Stimulated activated CD4-positive, alpha-beta T cell treated with anti-CD3 and anti-CD28 coated beads, Interleukin-12 subunit alpha, Interleukin-12 subunit beta, amount 100 ng/mL, for 48 hours (primary cell): ENCODE measurements at places on chromosomes 11 and 22.

DNA sequence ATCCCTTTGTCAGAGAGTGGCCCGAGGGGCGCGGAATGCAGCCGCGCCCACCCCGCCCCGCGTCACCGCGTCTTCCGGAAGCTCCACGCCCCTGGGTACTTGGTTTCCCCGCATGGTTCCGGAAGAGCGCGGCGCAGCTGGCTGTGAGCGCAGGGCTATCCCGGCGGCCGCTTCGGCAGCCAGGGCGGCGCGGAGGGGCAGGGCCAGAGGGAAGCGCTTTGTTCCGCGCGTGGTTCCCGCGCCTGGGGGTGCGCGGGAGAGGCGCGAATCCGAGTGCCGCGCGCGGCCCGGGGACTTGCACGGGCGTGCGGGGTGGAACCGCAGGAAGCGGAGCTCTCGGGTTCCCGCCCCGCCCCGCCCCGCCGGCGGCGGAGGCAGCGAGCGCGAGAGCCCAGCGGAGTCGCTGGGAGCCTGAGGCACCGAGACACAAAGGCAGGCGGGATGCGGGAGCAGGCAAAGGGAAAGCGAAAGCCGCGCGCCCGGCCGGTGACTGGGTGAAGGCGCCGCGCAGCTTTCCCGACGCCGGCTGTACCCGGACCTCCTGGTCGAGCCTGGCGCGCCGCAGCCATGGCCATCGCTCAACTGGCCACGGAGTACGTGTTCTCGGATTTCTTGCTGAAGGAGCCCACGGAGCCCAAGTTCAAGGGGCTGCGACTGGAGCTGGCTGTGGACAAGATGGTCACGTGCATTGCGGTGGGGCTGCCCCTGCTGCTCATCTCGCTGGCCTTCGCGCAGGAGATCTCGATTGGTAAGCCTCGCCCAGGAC is at the start of gene PANX1:
Gene PANX1 (plus strand): TSS at position 96 of the 766 bp plus-strand sequence. CDS start 472 bp downstream, at position 568.
- DNase-seq, result no peak

GRCh38 chr22:40385036-40385782 is 14.8 kb downstream of the SGSM3 start:
- DNase-seq, result no peak

DNA sequence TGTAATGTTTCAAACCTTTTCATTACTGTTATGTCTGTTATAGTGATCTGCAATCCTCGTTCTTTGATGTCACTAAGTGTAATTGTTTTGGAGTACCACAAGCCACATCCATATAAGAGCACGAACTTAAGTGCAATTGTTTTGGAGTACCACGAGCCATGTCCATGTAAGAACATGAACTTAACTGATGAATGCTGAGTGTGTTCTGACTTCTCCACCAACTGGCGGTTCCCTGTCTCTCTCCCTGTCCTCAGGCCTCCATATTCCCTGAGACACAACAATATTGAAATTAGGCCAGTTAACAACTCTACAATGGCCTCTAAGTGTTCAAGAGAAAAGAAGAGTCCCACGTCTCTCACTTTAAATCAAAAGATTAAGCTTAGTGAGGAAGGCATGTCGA is 23.5 kb downstream of the TESMIN start:
- DNase-seq, result no peak

DNA sequence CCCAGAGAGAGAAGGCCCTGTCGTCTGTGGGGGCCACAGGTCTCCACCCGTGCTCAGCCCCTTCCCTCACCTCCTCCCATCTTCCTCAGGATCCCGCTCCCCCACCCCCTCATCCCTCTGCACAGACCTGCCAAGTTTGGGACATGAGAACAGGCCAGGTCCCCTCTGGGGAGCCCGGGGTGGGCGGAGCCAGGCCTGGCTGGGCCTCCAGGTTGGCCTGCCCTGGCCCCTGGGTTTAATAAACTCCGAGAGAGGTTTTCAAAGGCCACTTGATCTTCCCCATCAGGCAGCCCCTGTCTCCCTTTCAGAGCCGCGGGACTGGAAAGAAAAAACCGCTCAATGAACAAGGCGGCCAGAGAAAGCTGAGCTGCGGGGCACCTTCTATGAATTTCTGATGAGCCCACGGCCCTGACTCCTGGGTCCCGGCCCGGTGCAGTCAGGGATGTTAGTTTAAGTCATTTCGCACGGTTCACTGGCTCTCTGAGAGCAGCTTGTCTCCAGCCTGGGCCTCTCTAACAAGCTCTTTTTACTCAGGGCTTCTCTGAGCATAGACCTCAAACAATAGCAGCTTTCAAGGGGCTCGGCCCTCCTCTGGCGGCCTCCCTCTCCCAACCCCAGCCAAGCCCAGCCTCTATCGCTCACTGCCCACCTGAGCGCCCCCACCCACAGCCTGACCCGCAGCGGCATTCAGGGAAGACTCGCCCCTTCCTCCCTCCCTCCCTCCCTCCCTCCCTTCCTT is 64.8 kb downstream of the RPUSD4 start:
- DNase-seq, result no peak

- DNase-seq, result no peak
These were observed 470.6 kb downstream of the NTM start for GRCh38 chr11:131841028-131841427.

GRCh38 chr22:25172153-25172552 is 27.5 kb upstream of the CRYBB3 start:
- DNase-seq, result peak; percentile 12

DNA sequence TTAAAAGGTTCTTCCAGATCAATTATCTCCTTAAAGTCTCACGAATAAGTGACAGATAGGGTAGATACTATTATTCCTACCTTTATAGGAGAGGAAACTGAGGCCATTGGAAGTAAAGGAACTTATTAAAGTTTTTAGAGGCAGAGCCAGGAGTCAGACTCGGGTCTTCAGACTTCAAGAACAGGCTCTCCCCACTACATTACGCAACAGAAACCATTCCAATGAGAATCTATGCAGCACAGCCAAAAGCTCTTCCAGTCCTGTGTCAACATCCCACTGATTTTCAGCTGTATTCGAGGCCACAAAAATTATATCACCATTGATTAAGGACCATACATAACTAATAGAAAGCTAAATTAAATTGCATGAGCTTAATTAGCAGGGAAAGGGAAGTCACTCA is 77.4 kb downstream of the RELT start:
- no peak for DNase-seq

DNA sequence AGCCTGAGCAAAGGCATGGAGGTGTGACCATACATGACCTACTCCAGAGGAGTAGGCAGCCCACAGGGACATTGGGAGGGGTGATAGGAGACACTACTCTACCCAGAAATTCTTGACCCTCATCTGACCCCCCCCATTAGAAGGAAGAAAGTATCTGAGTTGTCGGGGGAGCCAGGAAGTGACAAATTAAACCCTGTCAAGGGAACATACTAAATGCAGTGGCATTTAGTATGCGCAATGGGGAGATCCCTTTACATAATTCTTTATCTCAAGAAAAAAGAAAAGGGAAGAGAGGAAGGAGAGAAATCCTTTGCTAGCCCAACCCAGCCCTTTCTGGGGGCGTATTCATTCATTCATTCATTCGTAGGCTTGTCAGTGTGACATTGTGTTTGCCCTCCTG is 58.8 kb downstream of the NAV2 start:
- DNase-seq, result no peak
